ENCODE measurements at places on chromosomes 4 and X. TPM values are rescaled to one million over a fixed set of nuclear protein-coding genes. Genes with fewer than 3 reads are reported as not detected.

The GABRG1 gene
- not detected for total RNA-seq

The TENM3 gene
- total RNA-seq, result 10.7 TPM

The MAP3K15 gene
- not detected for total RNA-seq

The TLR3 gene
- 3.0 TPM for total RNA-seq

The ARAP2 gene
- 10.1 TPM for total RNA-seq

The HCFC1 gene
- total RNA-seq, result 40.8 TPM

DNA sequence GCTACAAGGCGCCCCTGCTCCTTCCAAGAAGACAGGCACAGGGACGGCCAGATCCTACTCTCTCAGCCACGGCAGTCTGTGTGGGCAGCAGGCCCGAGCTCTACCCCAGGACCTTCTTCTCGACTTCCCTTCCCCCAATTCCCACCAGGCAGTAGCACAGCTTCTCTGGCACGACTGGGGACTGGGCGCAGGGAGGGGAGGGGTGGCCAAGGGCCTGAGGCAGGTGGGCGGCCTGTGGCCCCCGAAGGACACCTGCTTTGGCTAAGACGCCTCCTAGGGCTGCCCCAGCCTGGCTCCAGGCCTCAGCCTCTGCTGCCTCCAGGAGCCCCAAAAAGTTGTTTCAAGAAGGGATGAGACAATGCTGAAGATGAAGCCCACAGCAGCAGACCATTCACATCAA, 24.2 kb upstream of the IRF2 start:
- no peak for DNase-seq

GRCh38 chr4:128373628-128374027, 86.0 kb upstream of the PGRMC2 start:
- DNase-seq, result no peak

DNA sequence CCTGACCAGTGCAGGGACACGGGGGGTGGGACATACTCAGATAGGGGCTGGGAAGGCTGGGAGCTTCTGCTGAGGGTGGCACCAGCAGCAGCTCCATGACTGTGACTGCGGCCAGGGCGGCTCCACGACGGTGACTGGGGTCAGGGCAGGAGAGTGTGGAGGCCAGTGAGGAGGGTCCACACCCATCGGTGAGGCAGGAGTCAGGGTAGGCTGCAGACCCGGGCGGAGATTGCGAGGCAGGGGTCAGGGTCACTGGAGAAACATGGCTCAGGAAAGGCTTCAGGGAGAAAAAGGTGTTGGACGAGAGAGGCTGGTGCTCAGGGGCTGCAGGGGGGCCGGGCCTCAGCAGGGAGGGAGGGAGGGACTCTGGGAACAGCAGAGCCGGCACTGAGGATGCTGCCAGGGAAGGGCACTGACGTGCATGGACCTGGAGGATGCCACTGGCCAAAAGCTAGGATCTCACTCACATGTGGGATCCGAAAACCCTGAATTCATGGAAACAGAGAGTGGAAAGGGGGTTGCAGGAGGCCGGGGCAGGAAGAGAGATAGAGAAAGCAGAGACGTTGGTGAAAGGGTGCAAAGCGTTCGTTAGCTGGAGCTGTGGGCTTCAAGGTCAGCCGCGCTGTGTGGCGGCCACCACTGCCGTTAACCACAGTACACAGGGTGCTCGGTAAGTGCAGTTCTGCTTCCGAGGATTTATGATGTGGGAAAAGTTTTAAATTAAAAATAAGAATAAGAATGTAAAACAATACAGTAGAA, 22.0 kb downstream of the ATP5ME start:
- no peak for DNase-seq

GRCh38 chr4:96352051-96352517, 512.2 kb downstream of the PDHA2 start:
- no peak for DNase-seq

GRCh38 chrX:9980401-9980800, 13.2 kb downstream of the CLDN34 start:
- no peak for DNase-seq

GRCh38 chr4:81481151-81481550, 9.4 kb upstream of the RASGEF1B start:
- no peak for DNase-seq

- no peak for DNase-seq
Measured at GRCh38 chr4:23978002-23978401, 88.2 kb upstream of the PPARGC1A start.

GRCh38 chr4:153310793-153311192, 33.7 kb upstream of the MND1 start:
- DNase-seq, result no peak

All from right atrium auricular region (tissue), 2 donors.